ENCODE measurements at places on chromosomes 7 and 10.

GRCh38 chr10:86870679-86871078 is 86.7 kb downstream of the MMRN2 start:
- no peak for DNase-seq

DNA sequence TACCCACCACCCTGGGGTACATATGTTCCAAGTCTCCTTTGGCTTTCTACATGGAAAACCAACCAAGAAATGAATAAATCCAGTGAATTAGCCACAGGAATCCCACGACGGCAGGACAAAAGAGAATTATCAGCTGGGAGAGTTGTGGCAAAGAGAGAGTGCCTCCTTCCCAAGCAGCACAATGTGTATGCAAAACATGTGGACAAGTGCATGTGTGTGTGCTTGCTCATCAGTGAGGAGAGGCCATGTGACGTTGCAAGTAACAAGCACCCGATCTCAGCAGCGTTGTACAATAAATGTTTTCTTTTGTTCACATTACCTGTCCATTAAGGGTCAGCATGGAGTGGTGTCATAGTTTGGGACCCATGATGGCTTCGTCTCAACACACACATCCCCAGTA is 50.0 kb upstream of the EMX2 start:
- DNase-seq = no peak

DNA sequence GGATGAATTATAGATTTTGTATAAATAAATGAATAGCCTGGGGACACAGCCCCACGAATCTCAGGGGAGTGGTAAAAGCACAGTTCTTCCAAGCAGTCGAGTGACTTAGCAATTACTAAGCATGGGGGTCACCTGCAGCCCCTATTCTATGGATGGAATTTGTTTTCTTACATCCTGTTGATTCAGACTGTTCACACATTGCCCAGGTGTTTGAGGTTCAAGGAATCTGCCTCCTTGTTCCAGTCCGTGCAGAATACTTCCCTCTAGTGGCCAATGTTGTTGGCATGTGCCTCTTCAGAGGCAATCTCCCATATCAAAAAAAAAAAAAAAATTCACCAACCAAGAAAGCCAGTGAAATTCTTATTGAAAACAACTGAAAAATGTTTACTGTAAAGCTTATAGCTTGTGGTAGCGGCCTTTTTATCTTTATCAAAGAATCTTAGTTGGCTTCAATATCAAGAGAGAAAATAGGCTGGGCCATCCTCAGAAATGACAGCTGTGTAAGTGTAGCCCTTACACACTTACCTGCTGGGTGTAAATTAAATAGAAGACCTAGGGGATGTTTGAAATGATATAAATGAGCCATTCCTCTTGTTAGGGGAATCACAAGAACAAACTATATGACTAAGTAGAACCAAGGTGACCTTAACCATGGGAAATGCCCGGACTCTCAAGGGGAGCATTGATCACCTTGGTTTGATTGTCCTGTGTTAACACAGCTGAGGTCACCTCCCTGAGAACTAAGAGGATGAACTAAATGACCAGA is 7.8 kb downstream of the LIPM start:
- peak; percentile 23 for DNase-seq

GRCh38 chr10:60853107-60853506 is 74.8 kb downstream of the CDK1 start:
- DNase-seq = no peak

Data from germinal center (tissue), 1 donor.